Stimulated activated CD8-positive, alpha-beta memory T cell treated with anti-CD3 and anti-CD28 coated beads, Interleukin-2, amount 100 ng/mL, for 1 hour (primary cell): ENCODE measurements at places on chromosomes 2 and 18.
A peak's percentile ranks its signal among the peaks of the same experiment; 100 is the strongest.

DNA sequence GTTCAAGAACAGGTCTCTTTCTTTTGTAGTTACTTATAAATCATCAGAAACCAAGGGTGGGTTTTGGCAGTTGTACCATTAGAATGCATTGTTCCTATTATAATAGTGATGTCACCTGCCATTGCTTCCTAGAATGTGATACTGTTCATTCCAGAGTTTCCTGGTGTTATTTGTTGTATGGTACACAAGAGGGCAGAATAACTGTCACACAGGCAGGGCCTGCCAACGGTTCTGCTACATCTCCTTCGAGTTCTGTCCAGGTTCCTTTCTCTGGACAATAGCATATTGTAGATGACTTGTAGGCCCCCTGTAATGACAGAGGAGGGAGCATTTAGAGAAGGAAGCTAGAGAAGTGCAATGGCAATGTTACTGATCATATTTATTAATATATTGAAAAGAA, 98.3 kb downstream of the KLHL14 start:
- DNase-seq: no peak

- DNase-seq: no peak
Observed at GRCh38 chr2:13581471-13581870, 864.7 kb downstream of the TRIB2 start.

GRCh38 chr2:223758131-223758840, 79.1 kb downstream of the AP1S3 start:
- no peak for DNase-seq

DNA sequence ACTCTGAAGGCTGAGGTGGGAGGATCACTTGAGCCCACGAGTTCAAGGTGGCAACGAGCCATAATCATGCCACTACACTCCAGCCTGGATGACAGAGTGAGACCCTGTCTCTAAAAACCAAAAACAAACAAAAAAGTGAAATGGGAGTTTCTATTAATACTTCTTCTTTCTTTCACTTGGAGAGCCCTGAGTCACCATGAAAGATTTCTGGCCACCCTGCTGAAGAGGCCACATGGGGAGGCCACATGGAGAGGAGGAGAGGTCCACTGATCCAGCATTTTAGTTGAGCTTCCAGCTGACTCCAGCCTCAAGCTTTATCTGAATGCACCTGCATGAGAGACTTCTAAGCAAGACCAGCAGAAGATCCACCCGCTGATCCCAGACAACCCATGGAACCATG, 74.2 kb upstream of the LAPTM4A start:
- DNase-seq: no peak

- no peak for DNase-seq
Observed at GRCh38 chr2:136653861-136654260, 111.5 kb upstream of the THSD7B start.

- no peak for DNase-seq
Observed at GRCh38 chr2:44932564-44933392, 8.7 kb upstream of the SIX3 start.

DNA sequence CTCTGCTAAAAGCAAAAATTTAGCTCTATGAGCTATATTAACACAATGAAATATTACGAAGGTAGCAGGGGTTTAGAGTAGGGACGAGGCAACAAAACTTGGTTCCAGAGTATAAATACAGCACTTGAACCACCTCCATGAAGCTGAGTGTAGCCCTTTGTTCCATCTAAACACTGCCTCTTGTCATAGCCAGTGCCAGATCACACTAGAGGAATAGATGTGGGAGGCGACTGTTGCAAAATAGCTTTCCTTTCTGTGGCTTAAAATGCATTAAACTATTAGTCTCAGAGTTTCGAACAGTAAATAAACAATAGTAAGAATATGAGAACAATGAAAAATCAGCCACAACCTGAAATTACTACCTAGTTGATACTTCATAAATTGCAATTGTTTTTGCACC, 29.8 kb downstream of the PIEZO2 start:
- DNase-seq: no peak

- DNase-seq: peak; percentile 3
Observed at GRCh38 chr2:26692279-26692896, at the start of gene KCNK3. TSS of gene KCNK3 (plus strand) at chr2:26692722. CDS start at chr2:26692876, 154 bp downstream.

DNA sequence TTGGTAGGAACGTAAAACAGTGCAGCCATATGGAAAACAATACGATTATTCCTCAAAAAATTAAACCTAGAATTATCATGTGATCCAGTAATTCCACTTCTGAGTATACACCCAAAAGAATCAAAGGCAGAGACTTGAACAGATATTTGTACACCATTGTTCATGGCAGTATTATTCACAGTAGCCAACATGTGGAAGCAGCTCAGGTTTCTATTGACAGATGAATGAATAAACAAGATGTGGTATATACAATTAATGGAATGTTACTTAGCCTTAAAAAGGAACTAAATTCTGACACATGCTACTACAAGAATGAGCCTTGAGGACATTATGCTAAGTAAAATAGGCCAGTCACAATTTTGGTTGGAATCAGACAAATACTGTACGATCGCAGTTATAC, 14.2 kb upstream of the RTTN start:
- DNase-seq: no peak

DNA sequence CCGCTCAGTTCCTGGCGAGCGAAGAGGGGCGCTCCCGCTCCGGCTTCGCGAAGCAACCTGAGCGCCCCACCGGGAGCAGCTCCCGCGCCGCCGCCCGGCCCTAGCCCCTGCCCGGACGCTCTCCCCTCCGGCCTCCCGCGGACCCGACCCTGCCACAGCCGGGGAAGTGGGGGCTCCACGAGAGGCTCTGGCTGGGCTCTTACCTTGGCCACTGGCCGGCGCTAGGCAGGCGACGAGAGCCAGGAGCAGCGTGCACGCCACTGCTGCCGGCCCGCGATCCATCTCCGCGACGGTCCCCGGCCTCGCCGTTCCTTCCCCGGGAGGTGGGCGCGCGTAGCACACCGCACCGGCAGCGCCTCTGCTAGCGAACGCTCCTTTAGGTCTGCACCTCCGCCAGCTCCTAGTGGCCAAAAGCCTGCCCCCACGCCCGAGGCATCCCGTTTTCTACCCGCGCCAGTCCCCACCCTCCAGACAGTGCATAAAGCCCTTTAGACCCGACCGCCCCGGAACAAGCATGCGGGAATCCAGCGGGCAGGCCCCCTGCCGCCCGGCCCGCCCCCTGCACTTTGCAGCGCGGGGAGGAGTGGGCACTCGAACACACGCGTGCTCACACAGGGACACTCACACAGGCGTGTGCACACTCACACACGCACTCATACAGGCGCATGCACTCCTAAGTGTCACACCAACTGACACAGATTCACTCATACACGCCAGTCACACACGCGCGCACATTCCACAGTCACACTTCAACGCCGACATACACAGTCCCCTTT, at the start of gene LRP2:
LRP2 (minus strand) TSS at position 417 of the 776 bp plus-strand sequence; CDS start at position 282, 135 bp downstream.
- no peak for DNase-seq

- no peak for DNase-seq
Observed at GRCh38 chr2:12915787-12916186, 199.1 kb downstream of the TRIB2 start.

GRCh38 chr2:16257322-16258028, 317.1 kb downstream of the MYCN start:
- DNase-seq: no peak
